Activated CD4-positive, alpha-beta T cell treated with anti-CD3 and anti-CD28 coated beads for 1 hour (primary cell): ENCODE measurements at places on chromosomes 1 and 21.

DNA sequence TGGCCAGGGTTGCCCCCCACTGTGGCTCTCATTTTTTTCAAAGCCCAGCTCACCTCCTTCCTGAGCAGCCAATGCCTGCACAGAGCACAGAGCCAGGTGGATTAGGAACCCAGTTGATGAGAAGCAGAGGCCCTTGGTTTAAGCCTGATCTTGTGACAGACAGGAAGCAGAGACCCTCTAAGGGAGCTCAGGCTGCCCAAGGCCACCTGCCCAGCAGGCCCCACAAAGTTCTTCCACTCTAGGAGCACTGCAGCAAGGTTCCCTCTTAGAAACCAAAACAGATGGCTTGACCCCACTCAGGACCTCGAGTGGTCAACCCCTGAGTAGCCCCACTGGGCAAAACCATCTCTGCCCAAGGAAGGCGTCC lies 25.5 kb upstream of the PRSS38 start:
- no peak for DNase-seq

- no peak for DNase-seq
Observed at GRCh38 chr1:109630081-109630897, 10.7 kb downstream of the AMPD2 start.

DNA sequence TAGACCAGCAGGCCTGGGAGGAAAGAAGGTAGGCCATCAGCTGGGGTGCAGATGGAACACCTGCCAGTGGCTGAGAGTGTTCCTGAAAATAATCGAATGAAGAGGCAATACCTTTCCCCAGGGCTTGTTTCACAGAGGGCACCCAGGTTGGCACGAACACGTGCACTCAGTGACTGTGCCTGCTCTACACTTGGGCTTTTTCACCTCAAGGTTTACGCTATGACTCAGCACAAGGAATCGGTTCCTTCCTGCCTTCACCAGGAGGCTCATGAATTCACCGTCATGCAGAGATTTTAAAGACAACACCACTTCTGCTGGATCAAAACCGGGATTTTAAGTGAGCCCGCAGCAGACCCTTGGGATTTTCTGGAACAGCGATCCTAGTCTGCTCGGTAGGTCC lies 118.5 kb upstream of the ADAR start:
- DNase-seq = no peak

GRCh38 chr1:222711319-222712252 lies 705 bp downstream of the AIDA start:
- DNase-seq = peak; percentile 35

DNA sequence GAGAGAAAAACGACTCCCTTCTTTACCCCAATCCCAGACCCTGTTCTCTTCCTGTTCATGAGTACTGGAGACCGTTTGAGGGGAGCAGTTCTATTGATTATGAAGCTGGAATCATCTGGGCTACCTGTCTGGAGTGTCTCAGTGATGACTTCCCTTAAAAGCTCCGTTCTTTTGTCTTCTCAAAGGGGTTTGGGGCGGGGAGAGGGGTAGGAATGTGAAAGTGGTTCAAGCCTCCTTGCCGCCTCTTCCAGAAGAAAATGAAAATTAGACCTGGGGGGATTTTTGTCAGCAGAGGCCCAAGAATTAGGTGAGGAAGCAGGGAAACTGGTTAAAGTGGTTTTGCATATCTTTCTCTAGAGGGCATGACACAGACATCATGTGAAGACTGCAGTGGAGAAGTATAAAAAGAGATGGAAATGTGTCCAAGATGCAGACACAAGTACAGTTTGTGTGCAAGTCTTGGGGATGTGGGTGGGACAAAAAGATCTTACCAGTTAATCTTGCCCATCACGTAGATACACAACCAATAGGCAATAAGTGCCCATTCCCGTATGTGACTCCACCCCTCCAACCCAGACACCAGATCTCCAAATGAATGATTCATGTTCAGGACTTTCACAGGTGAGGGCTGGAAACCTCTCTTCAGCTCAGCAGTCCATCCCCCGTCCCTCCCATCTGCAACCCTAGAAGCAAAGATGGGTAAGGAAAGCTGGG lies 470 bp upstream of the MTMR11 start:
- no peak for DNase-seq

GRCh38 chr1:24502709-24503058 lies at the start of gene RCAN3:
TSS of gene RCAN3 (plus strand) at chr1:24502836. CDS start at chr1:24514373, 11,537 bp downstream.
- peak; percentile 80 for DNase-seq

DNA sequence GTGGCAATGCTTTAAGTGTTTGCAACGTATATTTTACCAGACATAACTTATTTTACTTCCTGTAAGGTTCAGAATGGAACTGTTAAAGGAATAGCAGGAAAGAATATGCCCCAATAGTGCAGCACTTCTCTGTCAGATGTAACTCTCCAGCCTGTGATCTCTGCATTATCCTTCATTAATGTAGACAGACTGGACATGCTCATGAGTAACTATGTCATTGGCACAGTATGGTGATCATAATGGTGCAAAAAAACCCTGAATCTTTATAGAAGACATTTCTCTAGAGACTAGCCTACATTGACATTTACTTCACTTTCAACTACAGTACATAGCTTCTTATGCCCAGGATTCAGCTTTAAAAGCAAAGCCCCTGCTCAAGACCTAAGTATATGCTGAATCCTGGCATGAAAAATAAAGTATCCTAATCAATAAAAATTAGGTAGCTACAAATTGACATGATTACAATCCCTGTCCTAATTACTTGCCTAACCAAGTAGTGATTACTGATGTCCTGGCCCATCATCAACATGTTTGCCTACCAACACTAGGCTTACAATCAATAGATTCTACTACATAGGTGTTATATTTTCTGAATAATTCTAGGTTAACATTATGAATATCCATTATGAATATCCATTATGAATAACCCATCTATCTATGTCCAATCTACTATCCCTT lies 13.9 kb downstream of the COX20 start:
- DNase-seq = no peak

- DNase-seq = no peak
Observed at GRCh38 chr1:46810596-46810995, 11.8 kb downstream of the CYP4B1 start.

GRCh38 chr1:172960454-172961208 lies 90.1 kb downstream of the TNFSF18 start:
- no peak for DNase-seq

DNA sequence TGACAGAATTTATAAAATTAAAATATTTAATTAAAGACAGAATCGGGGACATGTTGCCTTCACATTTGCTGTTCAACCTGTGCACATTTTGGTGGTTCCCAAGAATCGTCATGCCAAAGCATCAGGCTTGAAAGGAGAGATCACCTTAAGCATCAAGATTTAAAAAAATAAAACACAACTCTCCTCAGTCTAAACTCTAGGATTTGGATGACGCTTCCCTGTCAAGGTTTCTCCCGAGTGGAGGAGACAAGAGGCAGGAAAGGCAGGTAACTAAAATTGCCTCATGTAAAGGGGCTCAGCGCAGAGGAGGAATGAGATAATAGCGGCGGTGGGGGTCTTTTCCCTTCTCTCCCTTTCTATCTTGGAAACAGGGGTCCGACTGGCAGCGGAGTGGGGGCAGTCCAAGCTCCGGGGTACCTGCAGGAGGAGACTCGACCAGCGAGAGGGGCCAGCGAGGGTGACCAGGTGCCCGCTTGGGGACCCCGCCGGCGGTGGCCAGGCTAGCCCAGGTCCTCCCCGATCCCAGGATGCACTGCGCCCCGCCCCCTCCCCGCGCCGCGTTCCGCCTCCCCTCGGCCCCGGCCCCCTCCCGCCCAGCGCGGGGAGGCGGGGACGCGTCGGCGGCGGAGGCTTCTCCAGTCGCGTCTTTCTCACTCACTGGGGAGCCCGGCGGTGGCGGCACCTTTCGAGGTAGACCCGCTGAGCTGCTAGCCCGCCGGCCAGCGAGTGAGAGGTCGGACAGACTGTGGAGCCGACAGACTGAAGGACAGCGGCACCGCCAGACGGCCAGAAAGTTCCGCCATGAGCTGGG lies at the start of gene FNBP1L:
Gene FNBP1L (plus strand): TSS at position 638 of the 811 bp plus-strand sequence. CDS start 164 bp downstream, at position 802.
- peak; percentile 38 for DNase-seq

DNA sequence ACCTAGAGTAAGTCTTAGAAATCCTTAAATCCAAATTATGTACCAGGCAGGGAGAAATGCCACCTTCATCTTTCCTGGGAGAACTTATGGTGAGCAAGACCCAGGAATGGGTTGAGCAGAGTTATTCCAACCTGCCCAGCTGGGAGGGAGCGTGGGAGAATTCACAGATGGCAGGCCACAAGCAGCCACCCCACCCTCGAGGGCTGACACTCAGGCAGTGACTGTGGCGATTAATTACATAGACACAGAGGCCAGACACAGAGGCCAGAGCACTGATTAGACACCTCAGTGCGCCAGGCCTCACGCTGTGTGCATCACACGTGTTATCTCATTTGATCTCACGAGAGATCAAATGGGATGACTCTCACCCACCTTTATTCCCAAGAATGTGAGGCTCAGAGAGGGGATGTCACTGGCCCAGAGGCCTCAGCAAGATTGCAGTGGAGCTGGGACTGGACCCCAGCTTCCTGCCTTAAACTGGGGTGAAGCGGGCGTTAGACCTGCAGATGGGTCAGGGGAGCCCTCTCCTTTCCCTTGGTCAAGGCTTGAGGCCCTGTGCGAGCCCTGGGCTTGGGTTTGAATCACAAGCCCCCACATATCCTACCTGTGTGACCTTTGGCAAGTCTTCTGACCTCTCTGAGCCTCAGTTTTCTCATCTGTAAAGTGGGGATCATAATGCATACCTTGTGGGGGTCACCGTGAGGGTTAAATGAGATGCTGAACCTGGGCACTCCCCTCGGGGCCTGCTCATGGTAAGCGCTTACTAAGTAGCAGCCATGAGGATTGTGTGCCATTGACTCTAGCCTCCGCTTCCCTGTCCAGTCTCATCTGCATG lies 28.8 kb upstream of the PADI4 start:
- no peak for DNase-seq

DNA sequence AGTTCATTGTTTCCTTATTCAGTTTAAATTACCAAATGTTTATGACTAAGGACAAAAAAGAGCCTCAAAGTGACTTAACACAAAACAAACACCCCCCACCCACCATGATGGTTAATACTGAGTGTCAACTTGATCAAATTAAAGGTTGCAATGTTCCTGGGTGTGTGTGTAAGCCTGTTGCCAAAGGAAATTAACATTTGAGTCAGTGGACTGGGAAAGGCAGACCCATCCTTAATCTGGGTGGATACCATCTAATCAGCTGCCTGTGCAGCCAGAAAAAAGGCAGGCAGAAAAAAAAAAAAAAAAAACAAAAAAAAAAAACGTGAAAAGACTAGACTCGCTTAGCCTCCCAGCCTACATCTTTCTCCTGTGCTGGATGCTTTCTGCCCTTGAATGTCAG lies 543.4 kb downstream of the NEGR1 start:
- DNase-seq = no peak

- no peak for DNase-seq
Observed at GRCh38 chr1:203388683-203389082, 37.8 kb upstream of the FMOD start.

- DNase-seq = no peak
Observed at GRCh38 chr1:221753828-221754188, 11.9 kb upstream of the DUSP10 start.

GRCh38 chr21:45638707-45639106 lies 4.8 kb upstream of the PCBP3 start:
- DNase-seq = no peak

DNA sequence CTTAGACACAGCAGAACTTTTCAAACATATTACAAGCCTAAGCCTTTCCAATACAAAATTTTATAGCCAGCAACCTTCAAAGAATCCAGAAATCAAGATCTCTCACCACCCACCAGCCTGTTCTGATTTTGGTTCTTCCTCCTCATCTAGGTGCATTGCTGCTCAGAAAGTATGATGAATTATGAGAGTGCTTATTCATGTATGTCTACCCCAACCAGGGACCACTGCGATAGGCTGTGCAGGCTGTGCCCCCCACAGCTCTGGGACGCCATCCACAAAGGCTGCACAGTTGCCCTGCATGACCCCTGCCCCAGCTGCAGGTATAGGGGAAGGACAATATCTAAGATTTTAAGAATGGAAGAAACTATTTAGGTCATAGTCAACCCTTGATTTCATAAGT lies 55.4 kb downstream of the WDR64 start:
- no peak for DNase-seq

DNA sequence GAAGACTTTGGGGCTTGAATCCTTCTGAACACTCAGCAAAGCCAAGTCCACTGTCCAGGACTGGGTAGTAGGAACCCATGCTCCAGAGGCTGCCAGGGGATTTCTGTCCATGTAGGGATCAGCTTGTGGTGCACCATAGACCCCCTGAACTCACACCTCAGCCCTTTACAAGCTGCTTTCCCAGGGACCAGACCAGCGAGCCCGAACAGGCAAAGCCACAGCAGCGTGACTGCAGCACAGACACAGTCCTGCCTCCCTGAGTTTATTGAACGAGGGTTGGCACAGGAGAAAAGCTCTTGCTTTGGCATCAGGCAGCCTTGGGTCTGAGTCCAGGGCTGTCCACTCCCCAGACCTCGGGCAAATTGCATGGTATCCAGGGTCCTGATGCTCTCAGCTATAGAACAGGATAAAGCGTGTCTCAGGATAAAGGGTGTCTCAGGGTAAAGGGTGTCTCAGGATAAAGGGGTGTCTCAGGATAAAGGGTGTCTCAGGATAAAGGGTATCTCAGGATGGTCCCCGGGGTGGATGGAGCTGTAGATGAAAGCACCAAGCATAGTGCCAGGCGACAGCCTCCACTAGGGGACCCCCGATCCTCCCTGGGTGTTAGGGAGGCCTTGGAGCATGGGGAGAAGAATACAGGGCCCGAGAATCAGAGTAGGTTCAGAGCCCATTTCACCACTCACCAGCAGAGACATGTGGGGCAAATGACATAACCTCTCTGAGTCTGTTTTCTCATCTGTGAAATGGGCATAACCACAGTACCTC lies 648.8 kb downstream of the NPHP4 start:
- no peak for DNase-seq

- DNase-seq = no peak
Observed at GRCh38 chr1:243230914-243231313, 24.2 kb downstream of the CEP170 start.

GRCh38 chr1:115112496-115113375 lies 23.4 kb upstream of the TSPAN2 start:
- peak; percentile 49 for DNase-seq

- DNase-seq = no peak
Observed at GRCh38 chr1:50349242-50349565, 74.0 kb downstream of the DMRTA2 start.

DNA sequence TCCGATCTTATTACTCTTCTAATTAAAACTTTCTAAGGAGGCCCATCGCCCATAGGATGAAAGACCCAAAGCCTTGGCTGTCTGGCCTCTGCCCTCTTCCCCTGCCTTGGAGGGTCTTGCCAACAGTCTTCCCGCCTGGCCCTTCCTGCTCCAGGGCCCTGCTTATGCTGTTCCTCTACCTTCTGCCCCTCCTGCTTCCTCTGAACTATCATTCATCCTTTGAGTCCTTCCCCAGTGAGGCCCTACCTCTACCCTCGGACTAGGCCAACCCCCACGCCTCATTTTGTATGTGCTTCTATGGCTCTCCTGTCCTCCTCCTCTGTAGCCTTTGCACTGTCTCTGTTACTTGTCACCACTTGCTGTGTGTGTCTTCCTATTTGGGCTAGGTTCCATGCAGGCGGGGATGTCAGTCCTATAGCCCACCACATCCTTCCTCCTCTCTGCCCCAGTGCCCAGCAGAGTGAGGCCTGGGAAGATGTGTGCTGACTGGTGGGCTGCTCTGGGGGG lies 5.4 kb downstream of the RUSC1 start:
- no peak for DNase-seq

GRCh38 chr1:185566995-185567394 lies 167.2 kb upstream of the HMCN1 start:
- no peak for DNase-seq
